ENCODE measurements at places on chromosomes 1 and 21. TPM values are rescaled to one million over a fixed set of nuclear protein-coding genes. Genes with fewer than 3 reads are reported as not detected.

The SPRR2A gene
- not detected for total RNA-seq

- no peak for DNase-seq
These were observed 36.0 kb downstream of the MYOM3 start for GRCh38 chr1:24075946-24076345.

DNA sequence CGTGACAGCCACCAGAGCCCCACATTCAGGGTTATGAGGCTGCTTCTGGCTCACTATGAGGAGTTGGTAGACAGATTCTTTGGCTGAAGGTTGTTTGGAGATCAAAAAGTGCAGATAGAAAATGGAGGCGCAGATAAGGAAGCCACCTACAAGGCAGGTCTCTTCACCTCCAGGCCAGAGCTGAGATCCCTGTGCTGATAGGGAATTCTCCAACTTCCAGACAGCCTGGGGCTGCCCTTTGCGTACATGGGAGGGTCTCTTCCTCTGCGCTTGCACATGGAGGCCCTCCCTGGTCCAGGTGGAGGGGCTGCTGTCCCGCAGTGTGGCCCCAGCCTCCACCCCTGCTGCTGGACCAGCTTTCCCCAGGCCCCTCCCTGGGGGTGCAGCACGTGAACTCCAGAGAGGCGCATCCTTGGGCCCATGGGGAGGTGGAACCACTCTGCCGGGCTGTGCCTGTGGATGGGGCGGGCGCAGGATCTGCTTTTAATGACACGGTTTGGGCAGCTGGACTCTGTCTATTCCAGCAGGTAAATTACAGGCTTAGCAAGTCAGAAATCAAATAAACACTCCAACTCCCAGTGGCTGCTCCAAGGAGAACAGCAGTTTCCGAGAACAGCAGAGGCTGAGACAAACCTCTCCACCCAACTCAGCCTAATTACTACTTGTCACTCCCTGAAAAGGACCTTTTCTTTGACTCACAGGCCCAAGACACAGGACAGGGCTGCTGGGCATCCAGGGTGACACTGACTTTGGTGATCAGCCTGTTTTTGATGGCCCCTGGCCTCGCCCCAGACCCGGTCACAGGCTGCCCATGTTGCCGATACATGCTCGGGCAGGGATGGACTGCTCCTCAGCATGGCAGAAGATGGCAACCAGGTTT lies 12.4 kb downstream of the OXCT2 start:
- DNase-seq = no peak

The OR2AK2 gene
- total RNA-seq = not detected

DNA sequence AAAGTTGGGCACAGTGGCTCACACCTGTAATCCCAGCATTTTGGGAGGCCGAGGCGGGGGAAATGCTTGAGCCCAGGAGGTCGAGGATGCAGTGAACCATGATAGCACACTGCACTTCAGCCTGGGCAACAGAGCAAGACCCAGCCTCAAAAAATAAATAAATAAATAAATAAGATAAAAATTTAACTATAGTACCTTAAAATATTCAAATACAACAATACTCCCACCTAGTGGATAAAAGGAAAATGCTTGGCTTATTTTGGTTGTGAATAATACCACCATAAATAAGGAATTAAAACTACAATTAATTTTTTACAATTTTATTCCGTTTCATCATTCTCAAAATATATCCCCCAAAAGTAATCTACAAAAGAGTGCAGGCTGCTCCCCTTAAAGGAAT lies 8.1 kb downstream of the PSMG1 start:
- no peak for DNase-seq

GRCh38 chr1:3630914-3631313 lies 6.1 kb downstream of the TPRG1L start:
- no peak for DNase-seq

DNA sequence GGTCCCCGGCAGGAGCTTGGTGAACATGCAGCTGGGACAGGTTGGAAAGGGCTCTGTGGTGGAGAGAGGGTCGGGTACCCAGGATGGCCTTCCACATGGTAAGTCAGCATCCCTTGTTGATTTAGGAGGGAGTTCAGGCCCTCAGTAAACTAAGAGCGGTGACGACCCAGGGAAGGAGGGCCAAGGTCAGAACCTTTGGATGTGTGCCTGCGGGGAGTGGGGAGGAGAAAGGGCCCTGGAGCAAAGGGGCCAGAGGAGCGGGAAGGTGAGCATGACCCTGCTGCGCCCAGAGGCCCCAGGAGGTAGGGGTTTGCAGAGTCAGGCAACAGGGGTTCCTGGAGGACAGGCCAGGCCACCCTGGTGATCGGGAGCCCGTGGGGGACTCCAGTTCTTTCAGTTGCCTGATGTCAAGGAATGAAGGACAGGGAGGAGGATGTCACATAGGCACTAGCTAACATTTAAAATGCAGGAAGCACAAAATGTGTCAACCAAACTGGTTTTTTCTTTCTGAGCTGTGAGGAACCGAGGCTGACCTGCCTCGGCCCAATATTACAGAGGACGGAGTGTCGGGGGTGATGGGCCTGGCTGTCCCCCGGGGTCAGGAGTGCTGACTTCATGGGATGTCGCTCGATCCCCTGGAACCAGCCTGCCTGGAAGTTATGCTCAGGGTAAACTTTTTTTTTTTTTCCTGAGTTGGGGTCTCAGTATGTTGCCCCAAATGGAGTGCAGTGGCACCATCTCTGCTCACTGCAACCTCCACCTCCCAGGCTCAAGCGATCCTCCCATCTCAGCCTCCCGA lies 117.4 kb upstream of the SLC45A1 start:
- DNase-seq = no peak

The MSH4 gene
- 0.13 TPM for total RNA-seq

- no peak for DNase-seq
These were observed 256.4 kb downstream of the FOXD2 start for GRCh38 chr1:47694011-47694890.

GRCh38 chr1:37629008-37629407 lies 5.7 kb downstream of the RSPO1 start:
- no peak for DNase-seq

The SLC50A1 gene
- total RNA-seq = 34.9 TPM

DNA sequence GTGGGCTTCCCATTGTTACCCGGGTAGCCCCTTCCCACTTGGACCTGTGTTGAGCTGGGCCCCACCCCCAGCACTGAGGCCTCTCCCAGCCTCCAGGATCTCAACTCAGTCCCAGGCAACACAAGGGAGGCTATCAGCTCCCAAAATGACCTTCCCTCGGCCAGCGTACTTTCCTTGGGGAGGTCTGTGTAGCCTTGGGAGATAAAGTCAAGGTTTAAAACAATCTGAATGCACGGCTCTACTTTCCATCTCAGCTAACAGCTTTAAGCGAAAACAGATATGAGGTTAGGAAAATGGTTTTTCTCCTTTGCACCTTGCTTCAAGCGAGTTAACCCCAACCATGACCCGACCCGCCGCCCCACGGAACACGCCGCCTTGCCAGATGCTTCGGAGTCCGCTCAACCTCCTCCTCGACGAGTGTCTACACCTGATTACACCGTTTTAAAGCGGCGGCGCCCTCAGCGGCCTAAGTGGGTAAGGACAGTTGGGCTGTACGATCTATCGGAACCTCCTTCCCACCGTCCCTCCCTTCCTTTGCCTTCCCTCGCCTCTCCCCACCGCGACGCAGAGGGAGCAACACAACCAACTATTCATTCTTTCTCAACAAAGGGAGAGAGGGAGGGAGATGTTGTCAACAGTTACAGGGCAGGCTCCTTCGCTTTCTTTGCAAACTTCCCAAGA lies 1.1 kb downstream of the BCAR3 start:
- peak; percentile 86 for DNase-seq

The COL8A2 gene
- 2.5 TPM for total RNA-seq

GRCh38 chr1:43002766-43003165 lies 44.1 kb upstream of the SLC2A1 start:
- no peak for DNase-seq

The CD1D gene
- total RNA-seq = not detected

DNA sequence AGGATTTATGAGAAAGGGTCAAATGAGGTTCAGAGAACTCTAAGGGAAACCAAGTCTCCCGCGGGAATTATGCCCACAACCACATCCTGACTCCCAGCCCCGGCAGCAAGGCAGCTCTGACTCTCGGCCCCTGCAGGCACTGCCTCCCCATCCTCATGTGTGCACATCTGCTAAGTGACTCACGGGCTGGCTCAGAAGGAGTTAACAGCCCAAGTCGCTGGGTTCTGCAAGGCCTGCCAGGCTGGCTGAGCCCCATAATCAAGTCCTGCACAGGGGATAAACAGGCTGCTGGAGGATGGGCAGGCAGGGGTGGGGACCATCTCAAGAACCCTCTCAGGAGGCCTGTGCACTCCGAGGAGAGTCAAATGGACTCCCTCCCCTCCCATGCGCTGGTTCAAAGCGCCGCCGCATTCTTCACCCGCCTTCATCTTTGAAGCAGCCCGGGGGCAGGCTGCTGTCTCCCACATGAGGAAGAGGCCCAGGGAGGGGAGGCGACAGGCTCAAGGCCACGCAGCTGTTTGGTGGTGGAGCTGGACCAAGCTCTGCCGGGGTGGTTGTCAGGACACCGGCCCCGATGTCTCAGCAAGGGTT lies 344.3 kb downstream of the MATN1 start:
- DNase-seq = peak; percentile 51

The CHRM3 gene
- 23.4 TPM for total RNA-seq

GRCh38 chr1:113859478-113860175 lies 11.9 kb downstream of the PTPN22 start:
- DNase-seq = no peak

The TMEM200B gene
- 13.0 TPM for total RNA-seq

The FCRL5 gene
- not detected for total RNA-seq

The ALDH4A1 gene
- total RNA-seq = 20.1 TPM

The FCRLB gene
- total RNA-seq = 4.0 TPM

The CASP9 gene
- total RNA-seq = 8.1 TPM

- no peak for DNase-seq
These were observed 113.9 kb downstream of the GRIK1 start for GRCh38 chr21:29825936-29826335.

DNA sequence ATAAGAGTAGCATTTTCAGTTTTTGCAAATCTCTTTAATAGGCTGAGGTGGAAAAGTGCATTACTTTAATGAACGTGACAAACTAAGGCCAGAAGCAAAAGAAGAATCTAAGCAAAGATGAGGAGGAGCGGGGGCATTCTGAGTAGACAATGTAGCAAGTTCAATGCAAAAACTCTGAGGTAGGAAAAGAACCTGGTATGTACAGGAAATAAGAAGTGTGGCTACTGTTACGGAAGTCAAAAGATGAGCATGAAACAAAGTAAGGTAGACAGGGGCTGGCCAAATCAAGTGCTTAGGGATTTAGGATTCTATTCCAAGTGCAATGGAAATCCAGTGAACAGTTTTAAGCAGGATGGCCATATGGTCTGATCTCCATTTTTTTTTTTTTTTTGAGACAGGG lies 63.7 kb downstream of the TOR3A start:
- no peak for DNase-seq

- no peak for DNase-seq
These were observed 18.2 kb upstream of the MX1 start for GRCh38 chr21:41407541-41408460.

DNA sequence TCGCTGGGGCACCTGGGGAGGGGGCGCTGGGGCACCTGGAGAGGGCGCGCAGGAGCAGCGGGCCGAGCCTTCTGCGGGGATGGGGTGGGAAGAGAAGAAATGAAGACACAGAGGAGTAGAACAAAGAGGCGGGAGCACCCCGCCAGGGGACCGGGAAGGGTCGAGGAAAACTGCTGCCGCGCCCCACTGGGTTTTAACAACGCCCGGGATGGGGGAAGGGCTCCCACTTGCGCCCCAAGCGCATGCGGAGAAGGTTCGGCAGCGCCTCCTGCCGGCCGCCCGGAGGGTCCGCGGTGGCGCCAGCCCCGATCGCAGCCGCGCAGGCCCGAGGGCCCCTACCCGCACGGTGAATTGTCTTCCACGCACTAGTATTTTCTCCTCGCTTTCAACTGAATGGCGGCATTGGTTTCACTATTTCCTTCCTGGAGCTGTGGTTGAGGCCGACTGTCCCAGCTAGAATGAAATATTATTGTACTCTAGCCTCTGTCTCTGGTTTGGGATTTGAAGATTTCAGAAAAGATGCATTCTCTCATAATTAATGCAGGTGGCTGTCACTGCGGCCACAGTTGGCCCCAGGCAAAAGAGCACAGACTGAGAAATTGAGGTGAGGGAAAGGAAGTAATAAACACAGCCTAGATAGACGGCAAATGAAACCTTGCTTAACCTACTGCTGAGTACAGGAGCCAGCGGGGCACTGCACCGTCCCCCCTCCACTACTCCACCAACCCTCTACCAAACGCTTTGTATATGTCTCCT lies 57.3 kb downstream of the MAB21L3 start:
- peak; percentile 29 for DNase-seq

DNA sequence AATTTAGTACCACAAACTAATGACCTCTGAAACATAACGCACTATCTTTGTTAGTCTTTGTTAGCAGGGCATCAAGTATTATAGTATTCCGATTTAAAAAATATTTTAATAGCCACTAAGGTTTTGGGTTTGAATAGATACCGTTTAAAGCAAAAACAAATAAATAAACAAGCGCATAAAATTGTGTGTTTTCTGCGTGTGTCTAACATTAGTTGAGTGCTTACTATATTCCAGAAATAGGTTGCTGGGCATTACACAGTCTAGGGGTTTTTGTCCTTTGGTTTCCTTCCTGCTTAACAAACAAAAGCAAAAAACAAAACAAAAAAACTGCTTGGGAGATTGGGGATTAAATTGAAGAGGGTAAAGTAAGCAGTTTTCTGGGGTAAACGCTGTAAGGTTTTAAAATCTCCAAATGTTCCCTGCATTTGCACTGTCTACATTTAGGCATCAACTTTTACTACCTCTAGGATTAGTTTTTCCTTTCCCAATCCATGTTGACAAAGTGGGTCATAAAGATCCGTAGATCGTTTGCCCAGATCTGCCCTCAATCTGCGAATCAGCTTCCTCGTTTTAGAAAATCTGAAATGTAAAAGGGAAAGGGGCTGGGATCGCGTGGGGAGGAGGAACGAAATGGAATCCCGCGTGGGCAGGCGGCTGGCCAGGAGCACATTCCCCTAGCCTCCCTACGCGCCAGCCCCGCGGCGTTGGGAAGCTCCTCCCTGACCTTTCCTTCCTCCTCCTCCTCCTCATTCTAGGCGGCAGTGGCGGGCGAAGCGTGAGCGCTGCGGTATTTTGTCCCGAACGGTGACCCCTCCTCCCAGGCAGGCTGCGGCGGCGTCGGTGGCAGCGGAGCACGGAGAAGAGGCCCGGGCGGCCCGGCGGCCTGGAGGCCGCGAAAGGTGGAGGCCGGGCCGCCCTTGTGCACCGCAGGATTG lies at the start of gene KCTD3:
KCTD3 (plus strand) TSS at position 749 of the 935 bp plus-strand sequence. CDS start 382 bp downstream, outside the sequence.
- peak; percentile 68 for DNase-seq

The GUCA2B gene
- total RNA-seq = not detected

GRCh38 chr1:9413071-9413876 lies 120.6 kb downstream of the SPSB1 start:
- DNase-seq = peak; percentile 69

GRCh38 chr1:170567214-170567613 lies 35.2 kb downstream of the GORAB start:
- no peak for DNase-seq

DNA sequence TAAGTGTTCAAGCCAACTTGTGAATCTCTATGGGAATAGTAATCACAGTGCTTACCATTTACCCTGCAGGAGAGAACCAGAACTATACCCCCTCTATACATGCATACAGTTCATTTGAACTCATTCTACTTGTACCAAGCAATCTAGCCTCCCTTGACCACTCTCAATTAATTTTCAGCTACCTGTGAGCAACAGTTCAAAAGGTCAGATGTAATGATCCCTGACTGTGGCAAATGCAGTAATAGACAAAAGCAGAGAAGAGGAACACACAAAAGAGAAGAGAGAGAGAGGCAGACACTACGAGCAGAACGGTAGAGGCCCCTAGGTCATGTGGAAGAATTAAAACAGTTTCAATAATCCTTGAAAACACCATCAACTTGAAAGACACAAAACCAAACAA lies 52.8 kb downstream of the FMO4 start:
- no peak for DNase-seq
